Tibial artery (tissue), 4 donors: ENCODE measurements at places on chromosomes 6 and 20.

DNA sequence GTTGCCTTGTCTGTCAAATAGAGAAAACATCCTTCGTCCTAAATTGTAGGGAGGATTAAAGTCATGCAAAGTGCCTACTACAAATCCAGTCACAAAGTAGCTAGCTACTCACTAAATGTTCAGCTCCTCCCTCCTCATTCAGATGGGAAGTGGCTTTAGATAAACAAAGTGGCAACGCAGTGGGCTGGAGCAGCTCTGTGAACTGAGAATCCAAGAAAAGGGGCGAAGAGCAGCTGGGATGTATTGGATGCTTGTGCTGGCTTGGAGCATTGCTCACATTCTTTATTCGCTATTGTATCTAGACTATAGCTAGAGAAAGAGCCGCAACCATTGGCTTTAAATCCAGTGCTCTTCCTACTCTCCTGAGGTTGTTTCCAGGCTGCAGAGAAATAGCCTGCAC lies 10.3 kb downstream of the MOG start:
- DNase-seq: no peak

DNA sequence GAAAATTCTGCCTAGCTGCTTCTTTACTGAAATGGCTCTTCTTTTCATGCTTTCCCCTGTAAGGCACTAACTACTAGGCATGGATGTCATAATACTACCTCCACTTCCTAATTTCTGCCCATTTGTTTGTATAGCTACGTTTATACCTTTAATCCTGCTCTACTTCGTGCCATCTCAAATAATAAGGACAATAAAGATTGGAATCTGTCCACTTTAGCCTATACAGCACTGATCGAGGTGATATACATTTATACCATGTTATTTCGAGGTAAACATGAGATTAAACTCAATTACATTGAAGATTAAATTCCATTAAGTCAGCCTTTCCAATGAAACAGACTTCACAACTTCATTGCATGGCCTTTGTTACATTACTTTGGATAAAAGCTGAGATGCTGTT lies 390.6 kb upstream of the MARCKS start:
- no peak for DNase-seq

DNA sequence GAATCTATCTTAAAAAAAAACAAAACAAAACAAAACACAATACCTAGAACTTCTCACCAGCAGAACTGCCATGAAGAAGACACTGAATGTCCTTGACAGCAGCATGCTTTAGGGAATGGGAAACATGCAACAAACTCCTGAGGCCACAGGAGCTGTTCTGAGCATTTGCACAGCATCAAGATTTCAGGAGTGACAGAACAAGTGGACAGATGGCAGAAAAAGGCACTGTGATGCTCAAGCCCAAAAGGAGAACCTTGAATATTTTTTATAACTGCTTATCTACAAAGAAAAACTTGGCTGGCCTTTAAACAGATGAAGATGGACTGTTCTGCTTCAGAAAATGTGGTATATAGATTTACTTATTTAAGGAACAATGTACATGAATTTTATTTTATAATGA lies 158.9 kb downstream of the RALGAPA2 start:
- no peak for DNase-seq

GRCh38 chr6:76351275-76351674 lies 278.8 kb upstream of the IMPG1 start:
- DNase-seq: no peak

DNA sequence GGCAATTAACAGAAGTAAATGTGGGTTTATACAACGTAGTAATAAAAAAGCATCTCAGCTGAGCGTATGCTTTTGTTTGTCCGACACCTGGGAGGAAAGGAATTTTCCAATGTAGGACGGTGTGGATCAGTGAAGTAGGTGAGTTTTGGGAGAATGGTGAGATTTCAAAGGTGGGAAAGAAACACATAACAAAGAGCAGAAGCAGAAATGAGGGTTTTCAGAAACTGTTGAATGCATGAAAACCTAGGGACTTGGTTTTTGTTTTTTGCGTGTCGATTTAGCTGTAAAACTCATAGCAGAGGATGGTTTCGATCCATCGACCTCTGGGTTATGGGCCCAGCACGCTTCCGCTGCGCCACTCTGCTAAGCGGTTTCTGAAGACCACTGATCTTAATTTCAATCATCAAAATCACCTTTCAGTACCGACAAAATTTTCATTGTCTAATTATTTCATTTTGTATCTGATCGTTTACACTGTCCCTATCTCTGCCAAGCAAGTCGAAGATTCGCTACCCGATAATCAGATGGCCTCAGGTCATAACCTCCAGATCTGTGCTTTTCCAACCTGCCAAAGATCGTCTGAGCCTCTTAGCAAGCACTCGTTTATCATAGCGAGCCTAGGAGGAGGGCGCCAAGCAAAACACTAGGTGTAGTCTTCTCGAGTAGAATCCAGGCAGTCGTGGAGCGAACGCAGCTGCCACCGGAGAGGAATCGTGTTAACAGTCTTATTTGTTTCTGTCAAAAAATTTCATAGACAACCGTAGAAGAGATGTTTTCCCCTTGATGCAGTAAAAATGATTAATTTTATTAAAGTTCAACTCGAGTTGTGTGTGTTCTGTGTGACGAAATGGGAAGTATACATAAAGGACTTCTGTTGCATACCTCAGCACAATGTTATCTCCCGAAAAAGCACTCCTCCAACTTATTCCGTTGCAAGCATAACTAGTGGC lies 20.9 kb upstream of the POM121L2 start:
- DNase-seq: no peak

DNA sequence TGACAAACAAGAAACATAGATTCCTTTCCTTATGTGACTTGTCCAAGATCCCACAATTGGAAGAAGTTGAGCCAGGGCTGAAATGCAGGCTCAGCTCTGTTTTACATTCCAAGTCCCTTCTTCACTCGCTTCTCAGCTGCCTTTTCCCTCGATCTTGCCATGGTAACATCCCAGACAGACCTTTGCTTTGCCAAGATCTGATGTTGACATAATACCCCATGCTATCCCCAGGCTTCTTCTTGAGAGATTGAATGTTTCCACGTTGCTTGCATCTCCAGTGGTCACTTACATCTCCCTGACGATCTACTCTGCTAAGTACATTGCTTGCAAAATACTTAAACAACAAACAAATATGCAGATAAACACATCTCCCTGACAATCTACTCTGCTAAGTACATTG lies 63.5 kb downstream of the TBXT start:
- no peak for DNase-seq

DNA sequence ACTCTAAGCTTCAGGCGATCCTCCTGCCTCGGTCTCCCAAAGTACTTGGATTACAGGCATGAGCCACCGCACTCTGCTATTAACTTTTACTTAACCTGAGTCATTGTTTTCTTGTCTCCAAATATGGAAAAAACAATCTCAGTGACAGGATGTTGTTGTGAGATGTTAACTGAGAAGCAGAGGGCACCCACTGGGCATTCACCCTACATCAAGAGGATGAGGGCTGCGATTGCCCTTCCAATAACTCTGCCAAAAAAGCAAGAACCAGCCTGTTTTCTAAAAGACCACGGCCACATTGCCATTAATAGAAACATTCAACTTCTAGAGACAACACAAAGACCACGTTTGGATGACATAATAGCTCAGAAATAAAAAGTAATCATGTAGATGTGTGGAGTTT lies 107.6 kb upstream of the SGK1 start:
- no peak for DNase-seq

DNA sequence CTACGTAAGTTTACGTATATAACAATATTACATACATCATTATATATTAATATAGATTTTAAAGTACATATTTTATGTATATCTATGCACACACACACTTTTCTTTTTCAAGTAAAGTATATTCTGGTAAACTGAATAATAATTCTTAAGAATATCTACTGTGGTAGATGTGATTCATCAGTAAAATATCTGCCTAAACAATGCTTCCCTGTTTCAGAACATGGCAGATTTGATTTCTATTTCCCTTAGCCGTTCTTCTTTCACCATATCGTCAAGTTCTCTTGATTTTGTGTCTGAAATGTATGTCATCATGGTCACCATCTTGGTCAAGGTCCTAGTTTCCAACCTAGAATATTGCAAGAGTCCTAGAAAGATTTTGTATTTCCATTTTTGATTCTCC lies 195.6 kb downstream of the HDGFL1 start:
- no peak for DNase-seq

GRCh38 chr20:4113615-4114603 lies 98.6 kb upstream of the RNF24 start:
- DNase-seq: no peak

DNA sequence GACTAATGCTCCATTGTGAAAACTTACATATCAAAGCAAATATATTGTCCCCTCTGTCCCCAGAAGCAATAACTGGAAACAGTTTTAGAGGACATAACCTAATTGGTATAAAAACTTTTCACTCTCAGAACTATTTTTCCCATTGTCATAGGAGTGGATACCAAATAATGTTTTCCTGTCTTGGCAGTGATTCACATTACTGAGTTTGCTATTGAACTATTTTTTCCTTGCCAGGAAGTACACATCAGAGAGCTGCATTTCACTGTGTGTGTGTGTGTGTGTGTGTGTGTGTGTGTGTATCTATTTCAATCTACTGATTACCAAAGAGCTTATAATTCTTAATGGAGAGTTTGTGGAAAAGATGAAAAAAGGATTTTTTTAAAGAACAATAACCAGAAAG lies 45.4 kb downstream of the AKAP12 start:
- DNase-seq: no peak

DNA sequence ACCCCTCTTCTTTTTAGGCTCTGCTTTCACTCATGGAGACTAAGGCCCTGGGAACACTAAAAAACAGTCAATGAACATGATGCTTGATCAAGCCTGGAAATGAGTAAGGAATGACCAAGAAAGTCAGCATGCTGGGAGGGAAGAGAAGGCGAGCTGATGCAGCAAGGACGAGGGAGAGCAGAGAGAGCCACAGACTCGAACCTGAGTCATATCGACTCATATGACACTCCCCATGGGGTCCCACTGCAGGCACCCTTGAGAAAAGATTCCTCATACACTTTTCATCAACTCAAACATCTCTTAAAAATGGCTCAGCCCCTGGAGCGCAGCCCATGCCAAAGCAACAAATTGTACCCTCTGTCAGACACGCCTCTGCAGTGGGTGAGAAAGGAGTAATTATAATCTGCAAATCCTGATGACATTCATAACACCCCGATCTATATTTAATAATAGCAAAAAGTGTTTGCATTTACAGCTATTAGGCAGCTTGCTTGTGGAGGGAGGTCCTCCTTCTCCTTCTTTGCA lies 127.2 kb downstream of the F13A1 start:
- DNase-seq: no peak

- no peak for DNase-seq
These were observed 53.1 kb upstream of the ARMC2 start for GRCh38 chr6:108795122-108795521.

GRCh38 chr6:163738725-163739407 lies 324.3 kb downstream of the QKI start:
- DNase-seq: no peak

DNA sequence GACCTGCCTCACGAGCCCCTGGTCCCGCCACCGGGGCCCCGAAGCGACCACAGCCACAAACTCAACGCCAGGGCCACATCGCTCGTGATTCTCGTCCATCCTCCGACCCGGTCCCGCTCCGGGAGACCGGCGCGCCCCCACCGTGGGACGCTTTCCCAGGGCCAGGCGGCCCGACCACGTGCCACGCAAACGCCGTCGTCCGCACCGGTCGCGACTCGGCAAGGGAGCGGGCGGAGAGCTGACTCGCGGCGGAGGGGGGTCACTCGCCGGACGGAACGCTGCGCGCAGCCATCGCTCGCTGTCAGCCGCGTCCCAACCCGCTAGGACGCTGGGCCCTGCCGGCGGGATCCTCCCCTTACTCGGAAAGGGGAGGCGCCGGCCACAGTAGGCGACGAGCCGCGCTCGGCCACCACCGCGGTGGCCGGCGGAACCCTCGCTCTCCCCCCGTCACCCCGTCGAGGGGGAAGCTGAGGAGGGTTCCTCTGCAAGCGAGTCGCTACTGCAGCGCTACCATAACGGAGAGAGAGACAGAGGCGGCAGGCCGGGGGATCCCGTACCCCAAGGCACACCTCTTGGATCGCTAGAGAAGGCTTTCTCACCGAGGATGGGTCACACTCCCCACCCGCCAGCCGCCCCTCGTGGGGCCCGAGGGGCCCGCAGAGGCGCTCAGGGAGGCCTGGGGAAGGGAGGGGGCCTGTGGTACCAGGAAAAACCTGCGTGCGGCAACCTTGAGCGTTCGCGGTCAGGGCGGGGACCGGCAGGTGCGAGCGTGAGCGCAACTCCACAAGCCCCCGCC lies 511.8 kb upstream of the ZNF337 start:
- DNase-seq: no peak

- no peak for DNase-seq
These were observed 62.3 kb downstream of the MAP7 start for GRCh38 chr6:136487759-136488425.

DNA sequence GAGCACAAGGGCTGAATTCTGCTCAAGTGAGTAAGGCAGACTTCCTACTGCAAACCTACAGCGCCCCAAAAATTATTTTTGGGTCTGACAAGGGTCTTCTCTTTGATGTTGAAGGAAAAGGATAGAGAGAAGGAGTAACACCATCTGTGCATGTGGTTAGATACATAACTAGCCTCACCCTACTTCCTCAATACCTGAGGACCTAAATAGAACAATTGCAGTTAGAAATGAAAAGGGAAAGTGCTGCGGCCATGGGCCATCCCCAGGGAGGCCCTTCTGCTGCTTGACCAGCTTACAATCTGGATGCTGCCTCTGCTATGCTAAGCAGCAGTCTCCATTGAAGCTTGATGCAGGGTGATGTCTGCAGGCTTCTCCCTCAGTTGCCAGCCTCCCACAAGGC lies 63.2 kb upstream of the ARMH2 start:
- DNase-seq: no peak

GRCh38 chr20:3430376-3431069 lies 23.1 kb upstream of the DNAAF9 start:
- no peak for DNase-seq

DNA sequence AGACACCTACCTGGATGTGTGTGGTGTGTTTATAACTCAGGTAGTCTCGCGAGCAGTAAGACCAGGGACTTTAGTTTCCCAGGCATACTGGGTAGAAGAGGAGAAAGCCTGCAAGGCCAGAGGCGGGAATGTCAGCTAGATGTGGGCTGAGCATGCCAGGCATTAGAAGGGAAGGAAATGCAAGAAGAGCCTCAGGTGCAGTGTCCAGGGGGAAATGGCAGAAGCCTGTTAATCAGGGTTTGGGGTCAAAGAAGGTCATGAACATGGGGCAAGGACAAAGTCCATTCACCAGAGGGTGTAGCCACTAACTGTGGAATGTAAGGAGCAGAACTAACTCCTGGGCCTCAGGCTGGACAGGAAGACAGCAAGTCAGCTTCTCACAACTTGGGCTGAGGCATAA lies 305.0 kb downstream of the SMOC2 start:
- DNase-seq: no peak

- no peak for DNase-seq
These were observed 54.1 kb downstream of the CDS2 start for GRCh38 chr20:5180933-5181332.

- no peak for DNase-seq
These were observed 241.1 kb downstream of the TENT5A start for GRCh38 chr6:81511423-81511822.
